ENCODE measurements at places on chromosomes 13 and 19.

DNA sequence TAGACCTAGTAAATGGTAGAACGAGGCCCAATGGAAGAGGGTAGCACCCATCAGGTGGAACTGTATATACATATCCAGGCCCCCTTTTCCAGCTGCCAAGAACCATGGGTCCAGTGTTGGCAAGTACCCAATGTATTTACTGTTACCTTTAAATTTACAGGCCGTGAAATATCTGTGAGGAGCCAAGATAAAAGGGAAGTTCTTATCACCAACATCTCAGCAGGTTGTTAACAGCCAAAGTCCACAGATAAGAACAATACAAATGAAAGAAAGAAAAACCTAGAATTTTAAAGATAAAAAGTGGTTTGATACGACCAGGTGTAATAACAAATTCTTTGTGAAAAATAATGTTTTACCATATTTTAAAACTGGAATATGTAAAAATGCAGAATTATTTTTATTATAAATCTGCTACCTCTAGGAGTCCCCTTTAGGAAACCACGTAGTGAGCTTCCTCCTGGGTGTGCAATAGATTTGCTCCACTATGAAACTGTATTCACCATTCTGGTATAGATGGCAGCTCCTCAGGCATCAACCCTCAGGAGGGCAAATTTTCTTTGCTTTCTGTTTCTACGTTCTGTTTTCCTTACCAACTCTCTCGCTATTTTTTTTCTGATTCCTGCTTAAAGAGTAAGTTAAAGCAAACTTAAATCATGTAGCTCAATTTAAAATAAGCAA lies 292.2 kb upstream of the SLC10A2 start:
- no peak for DNase-seq

- DNase-seq, result no peak
Observed at GRCh38 chr19:51681286-51681941, 11.7 kb upstream of the SPACA6 start.

- DNase-seq, result no peak
Observed at GRCh38 chr19:4260613-4261191, 13.8 kb downstream of the YJU2 start.

GRCh38 chr13:35389535-35389934 lies 87.0 kb downstream of the MAB21L1 start:
- DNase-seq, result no peak

DNA sequence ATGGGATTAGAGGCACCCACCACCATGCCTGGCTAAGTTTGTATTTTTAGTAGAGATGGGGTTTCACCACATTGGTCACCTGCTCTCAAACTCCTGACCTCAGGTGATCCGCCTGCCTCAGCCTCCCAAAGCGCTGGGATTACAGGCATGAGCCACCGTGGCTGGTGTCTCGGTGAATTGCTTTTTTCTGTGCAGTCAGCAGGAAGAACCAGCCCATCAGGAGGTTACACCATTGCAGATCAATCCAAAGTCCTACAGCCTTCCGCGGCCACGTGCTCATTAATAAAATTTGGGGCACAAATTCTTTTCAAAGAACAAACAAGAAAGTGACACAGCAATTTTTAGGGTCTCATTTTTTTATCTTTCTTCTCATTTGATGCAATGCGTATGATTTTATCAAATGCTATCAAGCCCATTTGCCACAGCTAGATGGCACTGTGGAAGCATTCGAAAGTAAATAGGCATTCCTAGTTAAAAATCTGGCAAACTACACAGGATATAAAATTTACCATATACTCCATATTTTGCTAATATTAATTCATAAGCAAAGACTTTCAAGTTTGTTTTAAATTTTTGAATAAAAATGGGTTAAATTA lies 54.4 kb upstream of the ZNF835 start:
- DNase-seq, result no peak

- DNase-seq, result no peak
Observed at GRCh38 chr19:45350477-45351058, 10.0 kb downstream of the KLC3 start.

DNA sequence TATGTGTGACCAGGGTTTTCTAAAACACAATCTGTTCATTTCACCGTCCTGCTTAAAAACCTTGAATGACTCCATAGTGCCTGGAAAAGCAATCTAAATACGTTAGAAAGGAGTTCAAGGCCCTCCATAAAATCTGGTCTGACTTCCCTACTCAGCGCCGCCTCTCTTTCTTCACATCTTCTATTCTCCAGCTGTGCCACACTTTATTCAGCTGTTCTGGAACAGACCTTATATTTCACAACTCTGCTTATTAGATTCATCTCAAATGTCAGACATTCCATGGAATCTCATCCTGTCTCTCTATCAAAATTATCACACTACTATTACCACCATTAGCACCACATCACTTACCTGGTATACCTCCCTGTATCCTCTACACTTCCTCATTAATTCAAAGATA lies 19.8 kb upstream of the SPART start:
- no peak for DNase-seq

DNA sequence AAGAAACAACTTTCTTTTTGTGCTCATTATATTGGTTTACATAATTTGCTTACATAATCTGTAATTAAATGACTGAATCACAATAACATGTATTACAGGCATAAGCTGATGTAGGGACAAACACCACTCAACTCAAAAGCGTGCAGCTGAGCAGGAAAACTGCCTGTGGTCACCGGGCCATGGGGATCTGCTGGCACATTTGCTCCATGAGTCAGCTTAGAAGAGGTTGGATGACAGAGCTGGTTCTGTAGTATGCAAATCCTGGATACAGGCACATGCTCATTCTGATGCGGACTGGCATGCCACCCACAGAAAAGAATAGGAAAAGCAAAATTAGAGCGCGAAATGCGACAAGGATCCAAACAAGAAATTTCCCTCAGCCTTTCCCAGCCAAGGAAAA lies 128.6 kb downstream of the USP12 start:
- no peak for DNase-seq

- no peak for DNase-seq
Observed at GRCh38 chr13:75818179-75818967, 182.2 kb downstream of the LMO7 start.

GRCh38 chr13:71254384-71254783 lies 612.6 kb downstream of the DACH1 start:
- DNase-seq, result no peak

GRCh38 chr19:5934774-5935472 lies 20.9 kb downstream of the CAPS start:
- no peak for DNase-seq

GRCh38 chr13:75123428-75123827 lies 358.5 kb downstream of the TBC1D4 start:
- DNase-seq, result no peak
